Stimulated activated CD4-positive, alpha-beta T cell treated with anti-CD3 and anti-CD28 coated beads, Interleukin-1b, Interleukin-23, amount 100 ng/mL, for 24 hours (primary cell): ENCODE measurements at places on chromosomes 6 and 20.

GRCh38 chr6:166955121-166955864 is 1.1 kb downstream of the RNASET2 start:
- DNase-seq = no peak

DNA sequence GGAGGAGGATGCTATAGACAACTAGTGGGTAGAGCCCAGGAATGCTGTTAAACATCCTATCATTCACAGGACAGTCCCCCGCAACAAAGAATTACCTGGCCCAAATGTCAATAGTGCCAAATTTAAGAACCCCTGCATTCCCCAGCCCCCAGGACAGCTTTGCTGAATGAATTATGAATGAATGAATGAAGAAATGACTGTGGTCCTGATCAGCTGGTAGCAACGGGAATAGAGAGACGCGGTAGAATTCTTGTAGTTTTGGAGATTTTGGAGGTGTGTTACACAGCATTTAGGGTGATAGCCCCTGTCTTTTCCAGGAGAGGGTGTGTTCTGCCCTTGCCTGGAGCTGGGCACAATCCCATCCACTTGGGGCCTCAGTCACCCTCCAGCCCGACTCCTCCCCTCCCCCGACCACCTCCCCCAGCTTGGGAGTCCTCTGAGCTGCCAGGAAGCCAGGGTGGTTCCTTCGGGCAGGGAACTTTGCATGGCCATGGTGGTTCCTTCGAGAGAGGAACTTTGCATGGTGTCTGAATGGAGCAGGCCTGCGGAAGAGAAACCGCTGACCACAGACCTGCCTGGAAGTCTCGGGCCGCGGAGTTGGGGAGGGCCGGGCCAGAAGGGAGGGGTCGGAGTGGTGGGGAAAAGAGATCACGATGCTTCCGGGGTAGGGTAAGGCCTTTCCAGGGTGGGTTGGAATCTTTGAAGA is 1.0 kb upstream of the HCK start:
- DNase-seq = no peak

DNA sequence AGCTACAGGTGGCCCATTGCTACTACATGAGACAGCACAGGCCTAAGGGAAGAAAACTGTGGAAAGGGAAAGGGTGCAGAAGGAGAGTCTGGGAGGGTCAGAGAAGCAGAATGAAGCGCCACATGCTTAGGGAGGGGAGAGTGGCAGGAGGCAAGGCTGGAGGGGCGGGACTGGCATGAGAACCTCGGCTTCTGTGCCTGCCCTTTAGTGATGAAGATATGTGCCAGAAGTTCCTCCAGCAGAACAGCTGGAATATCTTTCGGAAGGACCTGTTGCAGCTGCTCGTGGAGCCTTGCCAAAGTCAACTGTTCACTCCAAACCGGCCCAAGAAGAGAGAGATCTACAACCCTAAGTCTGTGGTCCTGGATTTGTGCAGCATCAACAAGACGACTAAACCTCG is 61.8 kb downstream of the CNBD2 start:
- no peak for DNase-seq

DNA sequence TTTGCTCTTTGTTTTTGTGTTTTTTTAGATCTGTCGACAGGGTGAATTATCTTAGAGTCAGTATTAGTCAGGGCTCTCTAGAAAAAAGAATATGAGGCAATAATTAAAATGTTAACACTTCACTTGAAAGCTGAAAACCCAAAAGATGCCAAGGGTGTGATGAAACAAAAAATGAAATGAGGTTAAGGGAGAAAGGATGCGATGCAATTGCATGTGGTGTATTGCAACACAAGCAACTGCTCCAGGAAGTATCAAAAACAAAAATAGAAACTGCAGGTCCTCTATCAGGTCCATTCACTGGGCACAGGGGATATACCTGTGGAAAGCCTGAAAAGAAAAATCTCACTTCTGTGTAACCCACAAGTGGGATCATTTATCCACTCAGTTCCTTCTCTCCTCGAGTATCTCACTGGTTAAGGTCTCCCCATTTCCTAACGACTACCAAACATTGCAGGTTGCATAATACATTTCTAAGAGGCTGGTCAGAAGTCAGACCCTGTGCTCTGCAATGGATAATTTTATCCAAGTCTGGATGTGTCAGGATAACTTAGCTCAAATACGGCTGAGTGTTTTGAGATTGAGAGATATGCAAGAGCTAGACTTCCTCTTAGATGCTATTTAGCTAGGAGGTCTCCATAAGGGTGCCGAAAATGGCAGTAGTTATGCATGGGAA is 257.7 kb upstream of the GJE1 start:
- no peak for DNase-seq

DNA sequence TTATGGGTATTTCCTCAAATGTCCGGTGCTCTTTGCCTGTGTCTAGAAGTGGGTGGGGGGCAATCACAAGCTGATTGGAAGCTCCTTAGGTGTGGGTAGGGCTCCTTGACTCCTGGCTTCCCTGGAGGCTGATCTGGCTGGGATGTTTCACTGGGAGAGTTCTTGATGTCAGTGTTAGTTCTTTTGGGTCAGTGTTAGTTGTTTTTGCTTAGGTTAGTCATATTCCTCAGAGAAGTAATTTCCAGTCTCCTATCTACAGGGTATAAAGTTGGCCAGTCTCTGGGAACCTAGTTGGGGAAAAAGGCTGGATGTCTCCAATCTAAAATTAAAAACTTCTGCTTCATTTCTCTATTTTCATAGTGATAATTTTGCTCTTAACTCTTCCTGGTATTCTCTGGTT is 23.6 kb downstream of the CDC5L start:
- no peak for DNase-seq

GRCh38 chr6:113971741-113972140 is 793 bp upstream of the HDAC2 start:
- DNase-seq = no peak

GRCh38 chr6:33967966-33968724 is 164.3 kb upstream of the MLN start:
- DNase-seq = no peak

GRCh38 chr6:107728564-107728897 is 95.6 kb downstream of the SCML4 start:
- no peak for DNase-seq

DNA sequence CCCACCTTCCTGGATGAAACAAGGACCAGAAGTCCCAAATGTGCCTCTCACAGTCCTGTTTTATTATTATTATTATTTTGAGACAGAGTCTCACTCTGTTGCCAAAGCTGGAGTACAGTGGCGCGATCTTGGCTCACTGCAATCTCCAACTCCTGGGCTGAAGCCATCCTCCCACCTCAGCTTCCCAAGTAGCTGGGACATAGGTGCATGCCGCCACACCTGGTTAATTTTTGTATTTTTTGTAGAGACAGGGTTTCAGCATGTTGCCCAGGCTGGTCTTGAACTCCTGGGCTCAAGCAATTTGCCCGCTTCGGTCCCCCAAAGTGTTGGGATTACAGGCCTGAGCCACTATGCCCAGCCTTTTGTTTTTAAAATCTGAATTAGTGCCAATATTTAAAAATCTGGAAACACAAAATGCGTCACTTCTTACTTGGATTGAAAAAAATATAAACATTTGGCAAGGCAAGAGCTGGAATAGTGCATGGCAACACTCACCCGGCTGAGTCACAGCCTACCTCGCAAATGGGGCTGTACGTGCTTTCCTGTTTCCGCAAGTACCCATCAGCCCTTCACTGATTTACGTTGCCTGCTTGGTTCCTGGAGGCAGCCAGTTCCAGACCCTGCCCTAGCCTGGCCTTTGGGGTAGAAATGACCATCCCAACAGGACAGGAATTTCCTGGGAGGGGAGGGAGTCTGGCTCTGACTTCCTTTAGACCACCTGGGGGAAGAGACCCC is 6.3 kb downstream of the SDCBP2 start:
- DNase-seq = no peak

DNA sequence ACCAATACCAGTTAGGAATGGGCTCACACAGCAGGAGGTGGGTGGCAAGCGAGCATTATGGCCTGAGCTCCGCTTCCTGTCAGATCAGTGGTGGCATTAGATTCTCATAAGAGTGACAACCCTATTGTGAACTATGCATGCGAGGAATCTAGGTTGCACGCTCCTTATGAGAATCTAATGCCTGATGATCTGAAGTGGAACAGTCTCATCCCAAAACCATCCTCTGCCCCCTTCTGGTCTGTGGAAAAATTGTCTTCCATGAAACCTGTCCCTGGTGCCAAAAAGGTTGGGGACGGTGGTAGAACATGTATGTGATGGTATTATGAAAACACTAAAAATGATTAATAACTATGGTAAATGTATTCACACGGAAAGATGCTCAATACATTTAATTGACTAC is 99.7 kb upstream of the HIVEP1 start:
- no peak for DNase-seq

- no peak for DNase-seq
Measured at GRCh38 chr20:35421322-35421721, 9.5 kb upstream of the UQCC1 start.

DNA sequence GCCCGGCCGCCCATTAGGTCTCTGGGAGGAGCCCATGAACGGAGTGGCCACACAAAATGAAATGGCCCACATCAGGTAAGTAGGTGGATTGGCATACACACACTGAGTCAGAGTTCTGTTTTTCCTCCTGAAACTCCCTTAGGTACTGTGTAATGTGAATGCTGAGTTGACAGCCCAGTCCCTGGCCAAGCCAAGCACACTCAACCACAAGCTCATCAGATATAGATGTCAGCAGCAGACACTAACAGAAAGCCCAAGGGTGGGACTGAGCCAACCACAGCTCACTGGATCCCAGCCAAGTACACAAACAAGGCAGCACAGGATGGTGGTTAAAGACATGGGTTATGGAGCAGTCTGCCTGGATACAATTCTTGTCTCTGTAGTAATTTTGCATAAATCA is 403.4 kb downstream of the GJA1 start:
- DNase-seq = no peak

GRCh38 chr6:36679043-36679833 is 724 bp downstream of the CDKN1A start:
- no peak for DNase-seq

GRCh38 chr6:31351401-31352309 is 5.3 kb downstream of the HLA-B start:
- DNase-seq = no peak

DNA sequence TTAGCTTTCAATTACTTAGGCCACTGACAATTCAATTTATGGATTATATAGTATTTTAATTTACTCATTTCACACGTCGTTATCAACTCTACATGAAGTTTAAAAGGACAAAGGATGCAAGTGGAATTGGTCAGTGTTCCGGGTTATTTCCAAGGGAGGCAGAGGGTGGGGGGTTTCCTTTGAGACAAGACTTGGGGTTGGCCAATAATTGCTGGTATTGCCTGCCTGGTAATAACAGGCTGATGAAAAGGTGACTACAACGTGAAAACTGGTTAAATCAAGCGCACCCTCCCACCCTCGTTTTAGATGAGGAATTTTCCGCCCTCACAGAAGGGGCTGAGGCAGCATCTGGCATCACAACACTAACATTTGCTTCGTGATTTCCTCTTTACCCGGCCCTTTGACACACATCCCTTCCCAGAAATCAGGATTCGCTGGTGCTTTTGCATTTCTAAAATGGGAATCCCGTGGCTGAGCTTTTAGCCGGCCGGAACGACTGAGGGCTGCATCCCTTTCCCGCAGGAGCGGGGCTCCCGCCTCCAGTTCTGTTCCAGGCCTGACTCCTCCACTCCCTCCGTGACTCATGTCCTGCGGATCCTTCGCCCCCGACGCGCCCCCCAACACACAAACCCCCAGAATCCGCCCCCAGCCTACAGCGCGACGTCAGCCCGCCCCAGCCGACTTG is 999 bp upstream of the PIM1 start:
- no peak for DNase-seq

- no peak for DNase-seq
Measured at GRCh38 chr20:51284176-51284575, 258.3 kb downstream of the NFATC2 start.

GRCh38 chr20:50356525-50356885 is 153.7 kb upstream of the PTPN1 start:
- no peak for DNase-seq

DNA sequence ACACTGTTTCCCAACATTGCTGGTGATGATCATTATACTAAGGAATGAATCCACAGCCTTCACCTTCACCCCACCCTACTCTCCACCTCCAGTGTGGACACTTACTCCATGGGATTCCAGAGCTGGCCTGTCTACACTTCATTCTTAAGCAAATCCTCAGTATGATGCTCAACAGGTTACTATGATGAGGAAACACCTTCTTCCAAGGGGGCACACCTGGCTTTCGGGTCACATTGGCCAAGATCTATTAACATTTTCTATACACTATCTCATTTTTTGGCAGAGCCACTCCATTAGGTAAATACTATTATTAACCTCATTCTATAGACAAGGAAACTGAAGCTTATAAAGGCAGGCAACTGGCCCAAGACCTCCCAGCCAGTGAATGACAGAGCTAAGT is 8.0 kb upstream of the EPPIN start:
- no peak for DNase-seq

DNA sequence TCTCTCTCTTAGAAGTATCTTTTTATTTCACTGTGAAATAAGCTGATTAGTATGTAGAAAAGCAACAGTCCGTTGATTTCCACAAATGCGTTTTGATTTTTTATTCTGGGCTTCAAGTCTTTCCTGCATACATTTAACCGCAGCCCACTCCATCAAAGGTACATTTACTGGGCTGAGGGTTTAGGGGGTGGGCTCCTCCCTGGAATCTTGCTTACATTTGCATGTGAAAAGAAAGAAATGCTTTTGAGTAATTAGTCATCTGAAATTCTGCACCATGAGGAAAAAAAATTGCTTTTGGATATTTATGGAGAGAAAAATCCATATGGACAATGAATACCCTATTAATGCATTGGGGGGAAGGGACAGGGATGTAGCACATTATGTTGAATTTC is 178.3 kb upstream of the MCHR2 start:
- no peak for DNase-seq

DNA sequence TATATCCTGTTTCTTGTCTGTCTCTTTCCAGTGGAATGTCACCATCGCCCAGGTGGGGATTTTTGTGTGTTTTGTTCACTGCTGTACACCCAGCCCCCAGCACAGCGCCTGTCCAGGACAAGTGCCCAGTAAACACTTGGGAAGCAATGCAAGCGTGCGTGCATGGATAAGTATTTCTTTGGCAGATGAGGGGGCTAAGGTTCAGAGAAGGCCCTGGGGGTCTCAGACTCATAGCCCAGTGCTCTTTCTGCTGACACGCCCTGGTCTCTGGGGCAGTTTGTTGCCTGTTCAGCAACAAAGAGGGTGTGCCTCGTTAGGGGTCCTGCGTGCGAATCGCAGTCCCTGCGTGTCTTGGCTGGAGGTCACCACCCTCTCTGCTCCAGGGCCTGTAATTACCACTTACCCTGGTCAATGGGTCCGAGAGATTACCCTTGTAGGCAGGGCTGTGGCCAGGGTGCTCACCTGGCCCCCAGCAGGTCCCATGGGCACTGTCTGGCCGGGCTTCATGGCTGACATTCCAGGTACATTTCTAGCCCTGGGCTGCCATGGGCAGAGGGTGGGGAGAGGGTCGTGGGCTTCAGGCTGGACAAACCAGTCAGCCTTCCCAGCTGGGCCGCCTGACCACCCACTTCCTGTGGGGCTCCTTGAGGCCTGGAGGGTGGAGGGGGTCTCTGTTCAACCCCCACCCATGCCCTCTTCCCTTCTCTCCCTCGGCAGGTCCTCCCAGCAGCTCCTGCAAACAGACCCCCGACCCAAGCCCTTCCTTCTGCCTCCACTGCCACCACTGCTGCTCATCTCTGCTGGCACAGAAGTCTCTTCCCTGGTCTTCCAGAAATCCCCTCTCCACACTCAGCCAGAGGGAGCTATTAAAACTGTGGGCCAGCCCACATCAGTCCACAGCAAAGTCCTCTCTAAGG is 87.1 kb downstream of the CEBPB start:
- no peak for DNase-seq
